ENCODE measurements at places on chromosomes 12 and 14.

DNA sequence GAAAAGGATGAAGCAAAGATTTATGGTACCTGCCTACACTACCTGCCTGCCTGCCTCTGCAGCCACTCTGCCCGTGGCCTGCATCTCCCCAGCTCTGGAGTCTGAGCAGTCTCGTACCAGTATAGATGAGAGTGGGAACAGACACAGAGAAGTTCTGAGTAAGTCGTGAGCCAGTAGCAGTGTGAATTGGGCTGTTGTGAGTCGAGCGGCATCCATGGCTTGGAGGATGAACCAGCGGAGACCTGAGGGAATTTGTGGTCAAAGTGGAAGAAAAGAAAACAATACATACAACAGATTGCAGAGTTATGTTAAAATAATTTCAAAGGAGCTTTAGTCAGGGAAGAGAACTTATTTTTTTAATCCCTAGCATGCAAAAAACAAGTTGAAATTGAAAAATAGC is 25.3 kb downstream of the C2CD5 start:
- no peak for DNase-seq

- no peak for DNase-seq
Observed at GRCh38 chr12:54565986-54566544, 16.7 kb downstream of the PDE1B start.

GRCh38 chr12:108850854-108851573 is 6.4 kb downstream of the SSH1 start:
- no peak for DNase-seq

DNA sequence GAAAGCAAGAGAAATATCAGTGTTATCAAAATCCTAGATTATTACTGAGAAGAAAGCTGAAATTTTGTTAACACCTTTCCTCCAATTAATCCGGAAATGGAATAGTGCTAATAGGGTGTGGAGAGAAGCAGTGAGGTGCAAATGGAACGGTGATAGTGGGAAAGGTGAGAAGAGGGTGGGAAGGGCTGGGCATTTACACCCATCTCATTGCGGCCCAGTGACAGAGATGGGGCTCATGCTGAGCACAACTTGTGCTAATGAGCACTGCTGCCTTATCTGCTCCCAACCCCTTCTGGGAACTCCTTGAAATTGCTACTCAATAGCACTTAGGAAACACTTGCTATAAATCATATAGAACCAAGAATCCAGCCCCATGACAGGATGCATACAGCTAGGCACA is 94.4 kb downstream of the PTPRR start:
- DNase-seq, result peak; percentile 14

GRCh38 chr12:129903956-129904829 is at the start of gene TMEM132D:
Gene TMEM132D (minus strand): TSS chr12:129904025.
- peak; percentile 47 for DNase-seq
